ENCODE measurements at places on chromosomes 7 and 10.

DNA sequence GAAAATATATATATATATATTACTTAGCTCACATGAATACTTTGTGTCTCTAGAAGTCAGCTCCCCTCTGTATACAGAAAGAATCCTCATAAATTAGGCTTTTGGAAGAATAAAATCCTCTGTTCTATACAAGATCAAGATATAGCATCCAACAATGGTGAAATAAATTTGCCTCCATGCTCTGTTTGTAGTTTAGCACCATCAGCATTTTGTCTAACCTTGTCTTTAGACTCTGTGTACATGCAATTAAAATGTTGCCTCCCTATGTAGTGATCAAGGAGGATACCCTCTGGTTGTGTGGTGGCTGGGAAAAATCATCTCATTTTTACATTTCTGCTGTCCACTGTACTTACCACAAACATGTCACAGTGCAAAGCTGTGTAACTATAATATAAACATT is 189.7 kb downstream of the C7orf25 start:
- DNase-seq = no peak

DNA sequence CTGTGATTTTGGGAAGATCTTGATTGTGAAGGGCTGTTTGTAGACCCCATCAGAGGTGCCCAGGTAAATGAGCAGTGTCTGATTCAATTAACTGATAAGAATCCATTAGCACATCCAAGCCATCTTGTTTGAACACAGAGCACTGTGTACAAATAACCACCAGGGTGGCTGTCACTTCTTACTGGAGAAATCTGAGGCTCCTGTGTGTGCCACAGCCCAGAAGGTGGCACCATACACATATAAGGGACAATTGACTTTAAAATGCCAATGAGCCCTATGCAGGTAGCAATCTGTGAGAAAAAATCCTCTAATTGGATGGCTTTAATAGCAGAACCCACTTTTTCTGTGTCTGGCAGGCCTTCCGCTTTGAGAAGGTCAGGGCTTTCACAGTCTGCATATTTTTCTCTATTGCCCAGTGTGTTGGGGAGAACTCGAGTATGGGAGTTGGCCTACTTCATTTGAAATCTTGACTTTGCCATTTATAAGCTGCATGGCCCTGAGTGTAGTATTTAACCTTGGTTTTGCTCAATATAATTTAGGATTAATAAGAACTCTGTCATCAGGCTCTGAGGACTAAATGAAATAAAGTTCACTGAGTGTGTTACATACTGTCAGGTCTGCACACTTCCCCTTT is 517.4 kb downstream of the CCSER2 start:
- DNase-seq = no peak

- no peak for DNase-seq
Observed at GRCh38 chr10:103812432-103812831, 42.9 kb downstream of the SH3PXD2A start.

GRCh38 chr10:112952282-112953173 is 2.5 kb downstream of the TCF7L2 start:
- no peak for DNase-seq

DNA sequence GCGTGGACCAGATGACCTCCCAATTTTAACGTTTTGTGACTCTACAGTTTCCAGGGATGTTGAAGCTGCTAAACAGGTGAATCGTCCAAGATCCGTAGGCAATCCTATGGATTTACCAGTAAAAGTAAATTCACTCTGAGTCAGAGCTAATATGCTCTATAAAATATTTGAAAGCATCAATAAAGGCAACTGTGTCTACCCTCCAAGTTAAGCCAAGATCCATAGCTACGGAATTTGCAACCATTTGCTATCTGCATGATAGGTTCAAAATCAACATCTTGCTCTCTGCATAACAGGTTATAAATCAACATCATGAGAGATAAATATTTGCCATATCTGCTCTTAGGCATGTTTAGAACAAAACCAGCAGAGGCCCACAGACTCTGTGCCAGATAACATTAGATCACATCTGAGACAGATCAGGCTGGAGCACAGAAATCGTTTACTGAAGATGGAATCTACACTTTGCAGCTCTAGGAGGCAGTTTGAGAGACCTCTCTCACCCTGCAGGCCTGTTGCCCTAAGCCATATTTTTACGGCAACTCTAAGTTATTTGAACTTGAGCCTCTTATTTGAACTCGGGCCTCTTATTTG is 80.7 kb upstream of the PDCD4 start:
- no peak for DNase-seq

GRCh38 chr7:116259871-116260440 is 49.6 kb downstream of the TES start:
- DNase-seq = no peak

- DNase-seq = no peak
Observed at GRCh38 chr7:15218261-15218660, 315.7 kb upstream of the DGKB start.
